ENCODE measurements at places on chromosomes 2 and 18.

DNA sequence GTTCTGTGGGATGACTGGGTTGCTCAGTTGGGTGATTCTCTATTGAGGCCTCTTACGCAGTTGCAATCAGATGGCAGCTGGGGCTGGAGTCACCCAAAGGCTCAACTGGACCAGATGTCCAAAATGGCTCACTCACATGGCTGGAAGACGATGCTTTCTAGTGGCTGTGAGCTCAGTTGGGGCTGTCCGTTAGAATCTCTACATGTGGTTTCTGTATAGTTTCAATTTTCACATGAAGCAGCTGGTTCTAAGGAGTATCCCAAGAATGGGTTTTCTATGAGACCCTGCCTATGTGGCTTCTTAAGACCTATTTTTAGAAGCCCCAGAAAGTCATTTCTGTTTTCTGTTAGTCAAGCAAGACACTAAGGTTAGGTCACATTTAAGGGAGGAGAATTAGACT is 4.4 kb downstream of the XRCC5 start:
- no peak for DNase-seq

DNA sequence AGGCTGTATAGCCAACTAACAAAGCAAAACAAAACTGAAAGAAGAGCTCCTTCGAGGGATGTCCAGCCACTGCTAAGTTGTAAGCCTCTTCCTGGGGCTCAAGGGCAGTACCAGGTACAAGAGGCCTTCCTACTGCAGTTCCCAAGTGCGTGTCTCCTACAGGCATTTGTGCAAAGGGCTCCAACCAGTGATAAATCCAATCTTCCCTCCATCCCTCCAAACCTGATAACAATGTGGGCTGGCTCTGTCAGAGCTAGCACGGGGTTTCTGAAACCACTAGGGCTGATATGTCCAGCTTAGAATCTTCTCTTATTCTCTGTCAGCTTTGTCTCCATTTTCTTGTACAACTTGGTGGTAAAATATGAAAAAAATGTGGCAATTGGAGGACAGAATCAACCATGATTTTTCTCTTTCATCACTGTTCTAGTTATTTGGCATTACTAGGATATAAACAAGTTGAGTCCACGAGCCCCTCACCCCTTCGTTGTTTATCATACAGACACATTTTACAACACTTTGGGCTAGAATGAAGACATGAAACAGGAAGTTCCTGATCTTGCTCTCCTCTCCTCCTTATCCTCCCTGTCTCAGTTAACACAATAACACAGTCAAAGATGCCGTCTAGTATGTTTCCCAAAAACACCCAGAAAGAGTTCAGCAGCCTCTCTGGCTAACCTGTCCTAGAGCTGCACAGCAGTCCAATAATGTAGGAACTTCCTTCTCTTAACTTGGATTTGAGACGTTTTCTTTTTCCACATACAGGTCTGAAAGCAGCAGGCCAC is 35.4 kb upstream of the WIPF1 start:
- no peak for DNase-seq

DNA sequence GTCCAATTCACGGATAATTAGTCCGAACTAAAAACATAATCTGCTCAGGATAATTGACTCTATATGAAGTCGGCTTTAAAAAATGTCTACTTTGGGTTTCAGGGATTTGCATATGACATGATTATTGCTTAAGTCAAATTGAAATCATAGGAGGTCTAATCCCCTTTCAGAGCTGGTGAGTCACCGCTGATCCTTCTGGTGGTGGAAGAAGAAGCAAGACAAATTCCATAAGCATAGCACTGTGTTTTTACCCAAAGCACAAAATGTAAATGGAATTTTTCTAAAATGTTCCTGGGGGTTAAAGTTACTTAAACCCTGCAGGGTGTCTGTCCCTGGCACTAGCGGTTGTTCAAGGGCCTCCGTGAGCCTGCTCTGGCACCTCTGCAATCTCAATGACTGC is 460.2 kb downstream of the LRATD1 start:
- no peak for DNase-seq

- no peak for DNase-seq
These were observed 108.2 kb upstream of the CTDP1 start for GRCh38 chr18:79571211-79572092.

GRCh38 chr2:192887337-192887736 is 692.6 kb upstream of the TMEFF2 start:
- no peak for DNase-seq

DNA sequence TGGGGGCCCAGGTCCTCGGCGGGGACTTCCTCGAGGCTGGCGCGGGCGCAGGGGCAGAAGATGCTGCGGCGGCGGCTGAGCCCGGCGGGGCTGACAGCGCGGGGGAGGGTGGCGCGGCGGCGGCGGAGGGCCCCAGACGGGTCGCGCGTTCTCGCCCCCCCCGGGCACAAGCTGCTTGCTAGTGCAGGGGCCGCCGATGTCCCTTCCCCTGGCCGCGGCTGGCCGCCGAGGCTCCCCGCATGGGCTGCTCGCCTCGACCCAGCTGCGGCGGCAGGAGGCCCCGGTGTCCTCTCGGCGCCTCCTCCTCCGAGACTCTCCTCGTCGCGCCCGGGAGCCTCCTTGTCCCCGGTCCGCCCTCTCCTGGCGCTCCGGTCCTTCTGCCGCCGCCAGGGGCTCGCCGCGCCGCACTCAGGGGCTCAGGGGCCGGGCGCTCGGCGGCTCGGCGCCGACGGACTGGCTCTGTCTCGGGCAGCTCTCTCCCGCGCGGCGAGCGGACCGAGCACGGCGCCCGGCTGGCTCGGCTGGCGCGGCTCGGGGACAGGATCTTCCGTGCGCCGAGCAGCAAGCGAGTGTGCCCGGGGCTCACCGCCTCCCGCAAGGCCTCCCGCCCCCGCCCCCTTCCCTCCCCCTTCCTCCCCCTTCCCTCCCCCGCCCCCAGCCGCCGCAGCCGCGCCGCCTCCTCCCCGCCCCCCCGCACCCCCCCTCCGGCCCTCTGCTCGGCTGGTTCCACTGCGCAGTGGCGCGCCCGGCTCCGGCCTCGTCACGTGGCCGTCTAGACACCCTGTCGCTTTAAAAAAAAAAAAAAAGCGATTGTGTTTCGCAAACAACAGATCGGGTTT is 902 bp upstream of the SMAD7 start:
- DNase-seq, result peak; percentile 77

DNA sequence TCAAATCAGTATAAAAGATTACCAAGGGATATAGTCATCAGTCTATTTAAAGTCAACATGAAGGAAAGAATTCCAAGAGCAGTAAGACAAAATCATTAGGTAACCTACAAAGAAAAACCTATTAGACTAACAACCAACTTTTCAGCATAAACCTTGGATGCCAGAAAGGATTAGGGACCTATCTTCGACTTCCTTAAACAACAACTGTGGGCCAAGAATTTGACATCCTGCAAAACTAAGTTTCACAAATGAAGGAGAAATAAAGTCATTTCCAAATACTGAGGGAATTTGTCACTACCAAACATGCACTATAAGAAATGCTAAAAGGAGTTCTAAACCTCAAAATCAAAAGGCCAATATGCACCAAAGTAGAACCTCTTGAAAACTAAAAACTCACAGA is 147.9 kb upstream of the TFPI start:
- no peak for DNase-seq

GRCh38 chr2:234143896-234144295 is 93.4 kb downstream of the SPP2 start:
- DNase-seq, result no peak

GRCh38 chr18:21241301-21242048 is 557 bp upstream of the GREB1L start:
- DNase-seq, result no peak

GRCh38 chr2:151852260-151853069 is 24.2 kb upstream of the ARL5A start:
- DNase-seq, result no peak

GRCh38 chr18:30792051-30792450 is 250.5 kb downstream of the DSC3 start:
- DNase-seq, result no peak

GRCh38 chr2:105278654-105279053 is 37.1 kb downstream of the GPR45 start:
- no peak for DNase-seq

GRCh38 chr2:8515864-8516533 is 165.9 kb upstream of the ID2 start:
- no peak for DNase-seq

DNA sequence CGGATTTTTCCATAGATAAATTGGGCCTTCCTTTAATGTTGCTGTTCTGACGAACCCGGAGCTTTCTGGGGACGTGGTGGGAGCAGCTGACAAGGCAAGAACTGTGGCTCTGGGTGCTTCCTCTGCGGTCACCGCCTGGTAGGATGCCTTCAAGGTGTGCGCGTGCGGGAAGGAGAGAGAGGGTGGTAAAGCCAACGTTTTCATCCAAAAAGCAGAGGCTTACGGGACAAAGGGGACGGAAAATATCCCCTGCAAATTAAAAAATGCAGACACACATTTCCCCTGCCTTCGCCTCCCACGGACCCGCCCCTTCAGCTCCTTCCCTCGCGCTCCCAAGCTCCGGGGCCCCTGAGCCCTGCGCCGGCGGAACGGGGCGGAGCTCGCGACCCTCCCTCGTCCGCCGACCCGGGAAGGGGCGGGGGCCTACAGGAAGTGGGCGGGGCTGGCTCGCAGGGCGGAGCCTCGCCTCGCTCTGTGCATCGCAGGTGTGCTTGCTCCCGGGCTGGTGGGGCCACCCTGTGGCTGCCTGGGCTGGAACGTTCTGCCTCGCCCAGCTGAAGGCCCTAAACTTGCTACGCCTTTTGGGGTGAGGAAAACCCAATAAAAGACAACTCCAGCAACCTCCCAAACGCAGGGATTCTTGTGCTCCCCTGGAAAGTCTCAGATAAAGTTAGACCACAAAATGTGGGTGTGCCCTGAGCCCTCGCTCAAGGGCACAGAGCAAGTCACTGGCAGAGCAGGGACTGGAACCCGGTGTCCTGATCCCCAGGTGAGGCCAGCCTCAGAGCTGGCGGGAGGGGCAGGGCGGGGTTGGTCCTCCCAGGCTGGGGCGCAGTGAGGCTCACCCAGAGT is 25.4 kb upstream of the SLC66A3 start:
- DNase-seq, result no peak

- no peak for DNase-seq
These were observed 9.6 kb downstream of the RPL37A start for GRCh38 chr2:216508229-216508628.

- DNase-seq, result no peak
These were observed 46.6 kb downstream of the DIPK1C start for GRCh38 chr18:74410441-74410992.

GRCh38 chr2:110925479-110925878 is 193.1 kb downstream of the ACOXL start:
- no peak for DNase-seq

DNA sequence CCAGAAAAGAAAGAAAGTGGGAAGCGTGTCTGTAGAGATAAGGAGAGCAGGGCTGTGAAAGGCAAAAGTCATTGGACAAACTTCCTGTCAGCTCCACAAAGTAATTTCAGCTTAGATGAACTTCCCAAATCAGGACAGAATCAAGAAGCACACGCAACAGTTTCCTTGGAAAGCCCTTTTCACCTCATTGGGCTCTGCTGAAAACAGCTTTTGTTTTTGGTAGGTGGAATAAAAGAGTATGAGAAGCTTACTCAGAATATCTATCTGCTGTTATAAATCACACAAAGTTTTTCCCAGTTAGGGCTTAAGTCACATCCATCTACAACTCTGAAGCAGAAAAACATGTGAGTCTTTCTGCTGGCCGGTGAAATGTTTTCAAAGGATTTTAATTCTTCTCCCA is 42.4 kb upstream of the EFEMP1 start:
- no peak for DNase-seq

DNA sequence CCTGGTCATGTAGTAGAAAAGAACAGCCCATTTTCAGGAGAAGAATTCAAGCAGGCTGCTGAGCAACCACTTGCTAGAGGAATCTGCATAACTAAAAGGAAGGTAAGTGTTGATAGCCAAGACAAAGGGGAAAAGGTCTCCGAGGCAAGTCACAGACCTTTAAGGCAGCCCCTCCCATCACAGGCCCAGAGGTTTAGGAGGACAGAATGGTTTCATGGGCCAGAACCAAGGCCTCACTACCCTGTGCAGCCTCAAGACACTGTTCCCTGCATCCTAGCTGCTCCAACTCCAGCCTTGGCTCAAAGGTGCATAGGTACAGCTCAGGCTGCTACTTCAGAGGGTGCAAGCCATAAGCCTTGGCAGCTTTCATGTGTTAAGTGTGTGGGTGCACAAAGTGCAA is 238.6 kb upstream of the CYP26B1 start:
- no peak for DNase-seq

DNA sequence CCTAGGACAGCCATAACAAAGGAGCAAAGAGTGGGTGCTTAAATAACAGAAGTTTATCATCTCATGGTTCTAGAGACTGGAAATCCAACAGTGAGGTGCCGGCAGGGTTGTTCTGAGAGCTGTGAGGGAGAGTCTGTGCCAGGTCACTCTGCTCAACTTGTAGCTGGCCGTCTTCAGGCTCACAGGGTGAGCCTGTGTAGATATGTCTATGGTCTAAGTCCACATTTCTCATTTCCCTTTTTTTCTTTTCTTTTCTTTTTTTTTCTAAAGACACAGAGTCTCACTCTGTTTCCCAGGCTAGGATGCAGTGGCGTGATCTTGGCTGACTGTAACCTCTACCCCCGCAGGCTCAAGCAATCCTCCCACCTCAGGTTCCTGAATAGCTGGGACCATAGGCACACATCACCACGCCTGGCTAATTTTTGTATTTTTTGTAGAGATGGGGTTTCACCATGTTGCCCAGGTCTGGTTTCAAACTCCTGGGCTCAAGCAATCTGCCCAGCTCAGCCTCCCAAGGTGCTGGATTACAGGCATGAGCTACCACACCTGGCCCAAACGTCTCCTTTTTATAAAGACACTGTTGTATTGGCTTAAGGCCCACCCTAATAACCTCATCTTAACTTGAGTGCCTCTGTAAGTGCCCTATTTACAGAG is 142.2 kb downstream of the SP3 start:
- DNase-seq, result no peak

DNA sequence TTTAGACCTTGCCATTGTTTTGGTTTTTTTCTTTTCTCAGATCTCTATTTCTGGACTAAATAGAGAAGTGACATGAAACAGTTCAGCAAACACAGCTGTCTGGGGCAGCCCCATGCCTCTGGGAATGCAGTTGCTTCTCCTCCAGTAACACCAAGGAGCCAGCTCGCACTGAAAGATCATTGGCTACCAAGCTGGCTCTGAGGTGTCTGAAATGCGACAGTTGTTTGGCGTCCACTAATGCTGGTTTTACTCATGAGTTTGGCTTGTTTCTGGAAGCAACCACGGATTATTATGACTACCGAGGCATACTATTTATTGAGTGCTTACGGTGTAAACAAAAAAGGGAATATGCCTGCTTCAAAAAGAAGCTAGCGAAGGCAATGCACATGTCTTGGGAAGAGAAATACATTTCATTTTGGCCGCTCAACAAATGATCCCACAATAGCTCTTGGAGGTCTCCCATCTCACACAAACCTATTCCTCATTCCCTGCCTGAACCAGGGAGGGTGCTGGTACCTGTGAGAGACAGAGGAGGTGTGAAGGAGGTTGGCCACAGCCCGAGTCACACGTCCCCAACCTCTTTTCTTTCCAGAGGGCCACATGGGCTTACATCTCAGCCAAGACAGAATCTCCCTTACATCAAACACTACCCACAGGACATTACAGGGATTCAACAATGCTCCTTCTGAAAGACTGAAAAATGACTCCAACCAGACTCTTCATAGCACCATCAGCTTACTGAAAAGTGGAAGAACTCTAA is 37.5 kb upstream of the NEB start:
- DNase-seq, result no peak

Data from hypothalamus (tissue), 51 donors.